ENCODE measurements at places on chromosomes 4 and X.

- H3K4me1 ChIP-seq, result no peaks in the 10 kb centered on the region
- H3K36me3 ChIP-seq, result no peaks in the 10 kb centered on the region
- no peak for DNase-seq
- H3K27me3 ChIP-seq, result no peaks in the 10 kb centered on the region
Measured at GRCh38 chr4:111689731-111690130, 455.5 kb upstream of the FAM241A start.

DNA sequence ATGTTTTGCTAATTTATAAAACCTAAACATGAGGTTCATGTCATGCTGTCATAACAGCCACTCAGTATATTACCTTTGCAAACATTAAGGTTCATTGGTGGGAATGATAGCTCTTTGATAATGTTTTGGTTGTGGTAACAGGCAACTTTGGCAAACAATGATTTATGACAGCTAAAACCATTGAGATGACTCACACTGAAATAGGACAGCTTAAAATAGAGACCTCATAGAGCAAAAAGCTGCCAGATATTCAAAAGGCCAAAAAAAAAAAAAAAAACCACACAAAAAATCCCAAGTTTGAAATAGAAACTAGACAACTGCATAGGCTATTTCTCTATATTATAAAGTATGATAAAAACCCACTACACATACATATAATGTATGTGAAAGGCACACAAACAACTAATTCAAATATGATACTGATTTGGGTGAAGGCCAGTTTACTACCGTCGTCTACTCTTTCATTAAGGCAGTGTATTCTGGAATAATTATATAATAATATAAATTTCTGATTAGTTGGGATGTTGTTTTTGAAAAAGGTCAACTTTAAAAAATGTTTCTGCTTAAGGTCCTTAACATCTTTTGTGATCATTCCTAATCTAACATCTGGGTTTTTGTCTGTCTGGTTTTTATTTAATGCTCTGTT lies 646.0 kb upstream of the PITX2 start:
- H3K4me1 ChIP-seq, result no peaks in the 10 kb centered on the region
- H3K27ac ChIP-seq, result no peak overlapping the region
- no peaks in the 10 kb centered on the region for H3K27me3 ChIP-seq
- H3K4me3 ChIP-seq, result no peak overlapping the region
- no peaks in the 10 kb centered on the region for H3K36me3 ChIP-seq

DNA sequence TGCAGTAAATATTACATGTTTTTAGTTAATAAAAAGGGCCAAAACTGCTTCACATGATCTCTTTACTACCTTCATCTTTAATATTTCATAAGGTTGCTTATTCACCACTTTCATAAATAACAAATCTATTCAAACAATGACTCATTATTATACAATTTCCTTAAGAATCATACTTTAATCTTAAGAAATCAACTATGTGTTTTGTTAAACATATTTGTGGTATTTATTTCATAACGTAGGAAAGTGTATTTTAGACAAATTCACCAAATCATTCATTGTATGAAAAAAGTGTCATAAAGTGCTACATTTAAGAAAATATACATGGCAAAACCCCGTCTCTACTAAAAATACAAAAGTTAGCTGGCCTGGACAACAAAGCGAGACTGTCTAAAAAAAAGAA lies 150.5 kb upstream of the RXFP1 start:
- no peak overlapping the region for H3K27ac ChIP-seq
- no peaks in the 10 kb centered on the region for H3K27me3 ChIP-seq
- H3K4me3 ChIP-seq, result no peak overlapping the region

DNA sequence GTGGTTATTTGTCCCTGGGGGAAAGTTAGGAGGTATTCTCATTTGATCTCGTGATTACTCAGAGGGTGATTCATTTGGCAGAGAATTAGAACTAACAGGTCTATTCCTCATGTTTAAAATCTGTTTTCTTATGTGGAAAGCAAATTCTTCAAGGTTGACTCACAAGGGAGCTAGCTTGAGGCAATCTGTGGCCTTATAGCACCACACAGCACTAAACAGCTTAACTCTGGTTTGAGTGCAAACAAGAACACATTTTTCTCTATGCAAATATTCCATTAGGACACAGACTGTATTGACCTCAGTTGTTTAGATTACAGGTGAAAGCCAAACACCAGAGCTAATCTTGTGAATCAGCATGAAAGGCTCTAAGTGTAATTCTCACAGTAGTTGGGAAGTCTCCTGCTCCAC lies 694.4 kb upstream of the POU3F4 start:
- no peaks in the 10 kb centered on the region for H3K4me1 ChIP-seq
- H3K36me3 ChIP-seq, result no peaks in the 10 kb centered on the region
- no peak overlapping the region for H3K4me3 ChIP-seq
- no peak overlapping the region for H3K27ac ChIP-seq
- DNase-seq, result no peak
- no peaks in the 10 kb centered on the region for H3K27me3 ChIP-seq

- no peaks in the 10 kb centered on the region for H3K4me1 ChIP-seq
- no peaks in the 10 kb centered on the region for H3K27me3 ChIP-seq
- no peak for DNase-seq
Measured at GRCh38 chr4:13830449-13830848, 202.9 kb upstream of the BOD1L1 start.

- H3K27ac ChIP-seq, result peak overlapping the region; percentile 59
- H3K36me3 ChIP-seq, result peaks cover 5% of the 10 kb centered on the region
- peaks cover 47% of the 10 kb centered on the region for H3K4me1 ChIP-seq
- no peaks in the 10 kb centered on the region for H3K27me3 ChIP-seq
- H3K4me3 ChIP-seq, result no peak overlapping the region
- DNase-seq, result peak; percentile 0
Measured at GRCh38 chrX:22063284-22063683, 31.2 kb downstream of the PHEX start.

DNA sequence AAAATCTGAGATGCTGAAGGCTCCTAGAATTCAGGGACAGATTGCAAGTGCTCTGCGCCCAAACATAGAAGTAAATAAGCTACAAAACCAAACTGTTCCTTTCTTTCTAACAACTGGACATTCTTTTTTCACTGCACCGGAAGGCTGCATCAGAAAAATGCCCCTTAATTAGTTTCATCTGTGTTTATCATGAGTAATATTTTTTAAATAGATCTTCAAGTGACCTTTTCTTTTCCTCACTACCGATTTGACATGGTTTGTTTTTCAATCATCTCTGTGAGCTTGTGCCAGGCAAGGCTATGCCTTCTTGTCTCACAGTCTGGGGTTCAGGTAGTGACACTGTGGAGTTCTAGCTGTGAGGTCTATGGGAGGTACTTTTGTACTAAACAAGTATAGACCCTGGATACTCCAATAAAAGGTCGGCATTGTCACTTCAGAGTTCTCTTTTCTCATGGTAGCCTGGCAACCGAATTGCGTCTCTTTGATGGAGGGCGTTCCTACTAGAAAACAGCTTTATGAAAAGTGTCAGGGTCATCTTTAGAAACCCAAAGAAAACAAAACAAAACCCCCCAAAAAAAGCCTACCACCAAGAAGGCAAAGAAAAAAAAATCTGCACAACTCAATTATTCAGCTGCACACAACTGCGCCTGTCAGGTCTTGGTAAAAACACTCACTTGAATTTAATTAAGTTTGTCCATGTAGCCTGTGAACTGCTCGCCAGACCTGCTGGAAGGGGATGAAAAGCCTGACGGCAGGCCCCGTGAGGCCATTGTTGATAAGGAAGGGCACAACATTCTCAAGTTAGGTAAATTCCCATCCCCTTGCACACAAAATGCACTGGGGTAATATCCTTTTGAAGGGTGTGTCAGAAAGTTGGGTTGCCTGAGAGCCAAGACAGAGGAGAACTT lies 22.8 kb upstream of the ADAMTS3 start:
- H3K27ac ChIP-seq, result no peak overlapping the region
- no peaks in the 10 kb centered on the region for H3K27me3 ChIP-seq
- no peaks in the 10 kb centered on the region for H3K4me1 ChIP-seq
- H3K36me3 ChIP-seq, result no peaks in the 10 kb centered on the region

DNA sequence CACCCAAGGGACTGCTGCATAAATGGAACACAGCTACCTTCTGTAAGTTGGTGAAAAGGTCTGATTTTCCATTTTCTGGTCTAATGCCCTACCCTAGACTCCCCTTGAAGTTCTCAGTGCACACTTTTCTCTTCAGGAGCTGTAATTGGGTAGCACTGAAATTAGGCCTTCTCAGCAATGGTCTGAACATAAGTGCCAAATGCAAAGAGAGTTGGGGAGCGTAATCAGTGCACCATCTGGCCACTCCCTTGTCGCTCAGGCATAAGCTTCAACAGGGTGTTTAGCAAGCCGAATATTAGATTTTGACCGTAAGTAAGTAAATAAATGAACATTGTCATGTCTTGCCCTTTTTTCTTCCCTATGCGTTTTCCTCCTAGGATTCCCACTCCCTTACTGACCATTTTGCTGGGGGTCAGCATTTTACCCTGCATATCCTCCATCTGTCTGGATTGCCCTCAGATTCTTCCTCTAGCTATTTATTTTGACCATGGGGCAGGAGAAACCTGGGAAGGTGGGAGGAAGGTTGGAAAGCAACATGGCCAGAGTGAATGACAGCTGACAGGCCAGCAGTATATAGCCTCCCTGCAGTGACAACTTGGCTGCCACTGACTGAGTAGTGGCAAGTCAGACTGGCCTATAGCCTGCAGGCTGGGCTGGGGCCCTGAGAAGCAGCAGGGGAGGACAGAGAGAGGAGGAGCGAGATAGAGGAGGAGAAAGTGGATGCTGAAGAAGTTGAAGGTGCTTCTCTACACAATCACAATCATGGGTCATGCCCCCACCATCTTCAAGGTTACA lies 2.7 kb downstream of the NHSL2 start:
- no peaks in the 10 kb centered on the region for H3K4me1 ChIP-seq
- no peak overlapping the region for H3K27ac ChIP-seq
- DNase-seq, result no peak

- no peak overlapping the region for H3K4me3 ChIP-seq
- H3K36me3 ChIP-seq, result no peaks in the 10 kb centered on the region
- no peak for DNase-seq
- H3K27me3 ChIP-seq, result no peaks in the 10 kb centered on the region
Measured at GRCh38 chr4:153296040-153296823, 48.3 kb upstream of the MND1 start.

GRCh38 chrX:116873671-116874070 lies 410.9 kb upstream of the CT83 start:
- H3K4me1 ChIP-seq, result no peaks in the 10 kb centered on the region
- DNase-seq, result no peak
- no peak overlapping the region for H3K4me3 ChIP-seq
- H3K27me3 ChIP-seq, result no peaks in the 10 kb centered on the region
- no peaks in the 10 kb centered on the region for H3K36me3 ChIP-seq

- H3K27ac ChIP-seq, result no peak overlapping the region
- H3K4me1 ChIP-seq, result no peaks in the 10 kb centered on the region
- H3K4me3 ChIP-seq, result no peak overlapping the region
Measured at GRCh38 chr4:135274416-135274815, 1072.8 kb upstream of the PABPC4L start.

DNA sequence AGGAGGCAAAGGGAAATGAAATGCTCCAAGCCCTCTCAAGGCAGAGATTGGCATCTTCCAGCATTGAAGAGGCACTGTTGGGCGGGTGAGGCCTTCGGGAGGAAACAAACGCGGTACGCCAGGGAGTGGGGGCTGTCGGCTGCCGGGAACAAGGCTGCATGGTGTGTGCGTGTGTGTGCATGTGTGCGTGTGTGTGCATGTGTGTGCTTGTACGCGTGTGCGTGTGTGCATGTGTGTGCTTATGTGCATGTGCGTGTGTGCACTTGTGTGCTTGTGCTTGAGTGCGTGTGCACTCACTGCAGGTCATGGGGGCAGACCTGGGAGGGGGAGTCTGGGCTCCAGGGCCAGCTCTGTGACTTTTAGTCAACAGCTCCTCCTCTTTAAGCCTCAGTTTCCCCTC lies 113.6 kb upstream of the ADRA2C start:
- H3K4me1 ChIP-seq, result no peaks in the 10 kb centered on the region
- no peaks in the 10 kb centered on the region for H3K27me3 ChIP-seq
- H3K4me3 ChIP-seq, result no peak overlapping the region
- no peaks in the 10 kb centered on the region for H3K36me3 ChIP-seq
- no peak overlapping the region for H3K27ac ChIP-seq
- DNase-seq, result no peak

GRCh38 chr4:54322818-54323417 lies 93.8 kb downstream of the PDGFRA start:
- H3K36me3 ChIP-seq, result no peaks in the 10 kb centered on the region
- no peak overlapping the region for H3K27ac ChIP-seq
- H3K4me3 ChIP-seq, result no peak overlapping the region

DNA sequence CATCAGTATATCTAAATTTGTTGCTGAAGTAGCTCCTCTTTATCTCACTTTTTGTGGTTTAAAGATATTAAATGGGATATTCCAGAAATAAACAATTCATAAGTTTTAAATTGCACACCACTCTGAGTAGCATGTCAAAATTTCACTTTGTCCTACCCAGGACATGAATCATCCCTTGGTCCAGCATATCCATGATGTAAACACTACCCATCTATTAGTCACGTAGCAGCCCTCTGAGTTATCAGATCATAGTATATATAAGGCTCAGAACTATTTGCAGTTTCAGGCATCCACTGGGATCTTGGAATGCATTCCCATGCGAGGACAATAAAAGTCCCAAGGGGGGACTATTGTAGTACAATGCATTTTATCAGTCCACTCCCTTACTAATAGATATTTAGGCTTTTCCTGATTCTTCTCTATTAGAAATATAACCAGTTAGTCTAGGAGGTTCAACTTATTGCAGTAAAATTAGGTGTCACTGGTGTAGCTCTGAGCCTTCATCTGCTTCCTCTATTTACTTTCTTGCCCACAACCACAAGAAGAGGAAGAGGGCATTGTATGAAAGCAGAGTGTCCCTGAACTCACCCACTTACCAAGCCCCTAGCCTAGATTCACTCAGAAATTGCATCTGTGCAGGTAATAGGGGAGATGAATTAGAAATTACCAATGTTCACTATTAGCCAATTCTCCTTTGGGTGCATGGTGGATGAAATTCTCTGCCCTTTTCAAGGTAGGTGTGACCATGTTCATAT lies 409.8 kb upstream of the GALNT7 start:
- H3K27ac ChIP-seq, result no peak overlapping the region
- no peaks in the 10 kb centered on the region for H3K4me1 ChIP-seq
- H3K27me3 ChIP-seq, result no peaks in the 10 kb centered on the region
- no peak for DNase-seq

- H3K27me3 ChIP-seq, result no peaks in the 10 kb centered on the region
- H3K36me3 ChIP-seq, result no peaks in the 10 kb centered on the region
- H3K4me3 ChIP-seq, result no peak overlapping the region
- DNase-seq, result no peak
- no peak overlapping the region for H3K27ac ChIP-seq
- H3K4me1 ChIP-seq, result peaks cover 14% of the 10 kb centered on the region
Measured at GRCh38 chr4:73707918-73708577, 32.3 kb upstream of the CXCL8 start.

- H3K36me3 ChIP-seq, result no peaks in the 10 kb centered on the region
- no peak overlapping the region for H3K4me3 ChIP-seq
Measured at GRCh38 chr4:68589790-68590189, 13.7 kb upstream of the UGT2B17 start.

- H3K4me3 ChIP-seq, result peak overlapping the region; percentile 97
- peak; percentile 39 for DNase-seq
- peaks cover 3% of the 10 kb centered on the region for H3K27me3 ChIP-seq
- H3K36me3 ChIP-seq, result peaks cover 9% of the 10 kb centered on the region
- H3K4me1 ChIP-seq, result peaks cover 20% of the 10 kb centered on the region
- peak overlapping the region; percentile 96 for H3K27ac ChIP-seq
Measured at GRCh38 chrX:16869393-16870094, 618 bp downstream of the RBBP7 start.
